Tongue (tissue), 3 donors: ENCODE measurements at places on chromosomes 5 and 9. TPM values are rescaled to one million over a fixed set of nuclear protein-coding genes. Genes with fewer than 3 reads are reported as not detected.

QRFP gene
- not detected for total RNA-seq

ASS1 gene
- total RNA-seq, result 74.5 TPM

ARL10 gene
- total RNA-seq, result 10.6 TPM

DNA sequence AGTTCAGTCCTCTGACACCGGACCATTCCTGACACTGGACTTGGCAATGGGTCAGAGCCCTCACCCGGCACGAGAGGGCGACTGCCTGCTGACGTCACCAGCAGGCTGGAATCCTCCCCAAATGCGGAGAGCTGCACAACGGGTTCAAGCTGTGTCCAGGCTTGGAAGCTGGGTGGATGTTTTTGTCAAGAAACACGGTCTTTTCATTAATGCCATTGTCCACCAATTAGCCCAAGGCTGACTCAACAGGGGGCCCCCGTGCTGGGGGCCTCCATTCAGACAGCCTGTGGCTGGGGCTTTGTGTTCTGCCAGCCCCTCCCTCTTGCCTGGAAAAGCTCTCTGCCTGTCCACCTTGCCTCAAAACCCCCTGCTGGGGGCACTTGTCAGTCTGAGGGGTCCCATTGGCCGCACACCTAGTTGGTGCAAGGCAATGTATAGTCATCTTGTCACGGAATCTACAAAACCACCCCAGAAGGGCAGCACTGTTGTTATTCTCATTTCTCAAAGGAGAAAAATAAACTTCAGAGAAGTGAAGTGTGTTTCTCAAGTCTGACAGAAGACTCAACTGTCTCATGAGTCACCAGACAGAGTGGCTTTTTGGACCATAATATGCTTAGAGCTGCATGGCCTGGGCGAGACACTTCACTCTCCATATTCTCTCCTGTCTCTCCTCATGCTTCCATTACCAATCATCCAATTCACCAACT lies 24.6 kb downstream of the NDUFA8 start:
- DNase-seq, result no peak

DNA sequence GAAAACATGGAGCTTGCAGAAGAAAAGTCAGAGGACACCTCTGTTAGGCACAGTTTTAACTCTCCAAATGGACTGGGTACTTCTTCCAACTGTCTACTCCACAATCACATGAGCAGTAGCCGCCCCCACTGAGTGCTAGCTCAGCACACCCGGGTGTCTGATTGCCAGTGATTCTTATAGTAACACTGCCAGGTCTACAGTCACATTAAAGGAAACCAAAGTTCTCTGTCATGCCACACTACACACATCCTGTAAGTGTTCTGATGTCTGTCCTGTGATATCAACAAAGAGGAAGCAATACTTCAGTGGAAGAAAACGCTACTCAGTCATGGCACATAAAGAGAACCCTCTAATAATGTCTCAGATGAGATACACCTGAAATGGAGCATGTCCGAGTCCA lies at the start of gene HAVCR2:
Gene HAVCR2, minus strand, starts transcription at position 69 of the 400 bp plus-strand sequence. Its CDS starts 61 bp downstream, at position 8.
- DNase-seq, result no peak

- no peak for DNase-seq
Observed at GRCh38 chr9:128250839-128251731, 24.7 kb downstream of the GOLGA2 start.

DNA sequence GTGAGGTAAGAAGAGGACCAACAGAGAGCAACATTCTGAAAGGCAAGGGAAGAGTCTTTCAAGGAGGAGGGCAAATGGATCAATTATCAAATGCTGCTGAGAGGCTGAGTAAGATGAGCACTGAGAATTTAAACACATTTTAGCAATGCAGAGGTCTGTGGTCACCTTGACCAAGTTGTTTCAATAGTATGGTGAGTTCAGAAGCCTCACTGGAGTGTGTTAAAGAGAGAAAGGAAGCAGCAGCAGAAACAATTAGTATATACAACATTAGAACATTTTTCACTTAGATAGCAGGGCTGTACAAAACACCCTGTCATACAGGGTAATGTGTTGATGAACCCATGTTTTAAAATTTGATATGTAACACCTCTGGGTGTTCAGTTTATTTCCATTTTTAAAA lies 131.5 kb downstream of the NR6A1 start:
- no peak for DNase-seq

DNA sequence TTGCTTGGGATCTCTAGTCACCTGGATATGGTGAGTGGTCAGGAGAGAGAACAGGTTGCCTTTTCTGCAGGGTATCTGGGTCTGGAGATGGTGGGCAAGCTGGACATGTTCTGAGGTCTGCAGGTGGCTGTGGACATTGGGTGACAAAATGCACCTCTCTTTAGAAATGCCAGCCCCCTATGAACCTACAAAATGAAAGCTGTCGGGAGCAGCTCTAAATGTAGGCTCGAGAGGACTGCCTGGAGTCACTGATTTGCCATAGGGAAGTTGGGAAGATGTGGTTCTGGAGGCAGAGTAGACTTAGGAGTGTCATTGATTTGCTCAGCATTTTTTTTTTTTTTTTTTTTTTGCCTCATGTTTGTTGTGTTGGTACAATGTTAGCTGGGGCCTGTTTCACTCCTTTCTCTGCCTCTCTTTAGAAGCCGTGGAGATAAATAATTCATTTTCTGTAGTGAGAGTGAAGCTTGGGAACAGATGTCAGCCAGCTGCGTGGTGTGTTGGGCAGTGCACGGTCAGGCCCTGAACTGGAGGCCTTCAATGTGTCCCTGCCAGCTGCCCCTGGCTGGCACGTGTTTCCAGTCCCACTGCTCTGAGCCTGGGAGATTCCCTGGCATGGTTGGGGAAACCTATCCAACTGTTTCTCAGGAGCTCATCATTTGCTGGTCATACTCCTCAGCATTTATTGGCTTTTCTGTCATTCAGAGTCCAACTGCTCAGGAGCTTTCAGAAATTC lies 5.4 kb downstream of the RGS3 start:
- peak; percentile 96 for DNase-seq

C5orf63 gene
- 3.4 TPM for total RNA-seq

NCS1 gene
- 20.2 TPM for total RNA-seq

GRCh38 chr9:89073397-89073796 lies 82.1 kb downstream of the S1PR3 start:
- DNase-seq, result no peak

GRCh38 chr5:97149709-97150108 lies 7.3 kb upstream of the LIX1 start:
- no peak for DNase-seq

DNA sequence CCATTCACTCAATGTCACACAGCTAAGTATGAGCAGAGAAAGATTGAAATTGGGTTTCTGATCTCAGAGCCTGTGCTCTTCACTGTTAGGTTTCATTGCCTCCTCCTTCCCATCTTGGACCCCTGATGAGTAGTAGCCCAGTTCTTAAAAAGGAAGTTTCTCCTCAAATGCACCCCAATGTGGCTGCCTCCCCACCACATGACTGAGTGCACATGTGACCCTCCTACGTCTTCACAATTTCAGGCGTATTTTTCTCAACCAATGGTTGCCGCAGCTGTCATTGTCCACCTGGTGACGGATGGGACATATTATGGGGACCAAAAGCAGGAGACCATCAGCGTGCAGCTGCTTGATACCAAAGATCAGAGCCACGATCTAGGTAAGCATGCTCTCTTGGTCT lies 178.5 kb downstream of the PAPPA start:
- DNase-seq, result no peak

HRH2 gene
- total RNA-seq, result 1.7 TPM

GRCh38 chr9:134730011-134730760 lies 88.6 kb downstream of the COL5A1 start:
- peak; percentile 39 for DNase-seq

PCDHGB6 gene
- 9.3 TPM for total RNA-seq

PRDM9 gene
- not detected for total RNA-seq

DNA sequence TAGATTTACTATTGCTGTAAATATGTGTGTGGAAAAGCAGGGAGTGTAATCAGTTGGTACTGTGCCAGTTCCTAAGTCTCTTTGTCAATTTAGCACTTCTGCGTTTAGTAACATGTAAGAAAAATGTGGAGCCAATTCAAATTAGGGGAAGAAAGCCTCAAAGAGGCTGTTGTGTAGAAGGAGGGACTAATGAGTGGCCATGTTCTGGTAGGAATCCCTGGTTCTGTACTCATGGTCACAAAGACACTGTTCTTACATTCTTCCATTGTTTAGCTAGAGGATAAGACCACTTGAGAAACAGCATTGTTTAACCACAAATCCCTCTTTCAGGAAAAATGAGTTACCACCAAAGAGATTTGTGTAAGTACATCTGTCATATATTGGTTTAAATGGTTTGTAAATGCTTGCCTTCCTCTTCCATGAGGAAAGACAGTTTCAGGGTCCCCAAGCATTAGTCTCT lies 14.9 kb downstream of the ARHGEF28 start:
- DNase-seq, result no peak

GRCh38 chr9:6877671-6878161 lies 119.9 kb downstream of the KDM4C start:
- no peak for DNase-seq

DNA sequence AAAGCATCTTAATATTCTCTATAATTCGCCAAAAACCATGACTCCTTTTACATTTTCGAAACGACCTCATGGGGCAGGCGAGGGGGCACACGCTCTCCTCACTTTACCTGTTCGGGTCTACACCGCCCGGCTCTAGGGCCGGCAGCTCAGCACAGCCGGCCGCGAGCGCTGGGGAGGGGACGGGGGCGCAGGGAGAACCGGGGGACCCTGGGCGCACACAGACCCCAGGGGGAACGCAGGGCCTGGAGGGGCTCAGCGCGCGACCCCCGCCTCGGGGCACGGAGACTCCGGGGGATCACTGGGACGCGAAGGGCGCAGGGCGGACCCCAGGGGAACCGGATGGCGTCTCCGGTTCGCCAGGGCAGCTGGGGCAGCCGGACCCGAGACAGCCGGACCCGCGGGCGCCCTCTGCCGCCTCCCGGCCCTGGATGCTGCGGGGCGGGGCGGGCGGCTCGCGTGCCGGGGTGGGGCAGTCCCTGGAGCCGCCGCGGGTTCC lies at the start of gene AHRR:
Gene AHRR, plus strand, starts transcription at position 485 of the 496 bp plus-strand sequence. CDS start 22,189 bp downstream, outside the sequence.
- DNase-seq, result peak; percentile 55

- DNase-seq, result no peak
Observed at GRCh38 chr9:16532681-16533450, 337.6 kb downstream of the BNC2 start.

SPINK6 gene
- total RNA-seq, result not detected

AMBP gene
- not detected for total RNA-seq

GRCh38 chr5:80122579-80122978 lies 87.4 kb downstream of the THBS4 start:
- no peak for DNase-seq

- DNase-seq, result no peak
Observed at GRCh38 chr5:147101659-147102369, 133.0 kb upstream of the STK32A start.

- no peak for DNase-seq
Observed at GRCh38 chr9:114324492-114324891, 1.6 kb downstream of the ORM1 start.

GRCh38 chr9:36154331-36154952 lies 14.7 kb upstream of the CCIN start:
- DNase-seq, result peak; percentile 73
